ENCODE measurements at places on chromosomes 16 and 17.

- DNase-seq: no peak
Observed at GRCh38 chr17:41659427-41660212, 29.1 kb upstream of the EIF1 start.

DNA sequence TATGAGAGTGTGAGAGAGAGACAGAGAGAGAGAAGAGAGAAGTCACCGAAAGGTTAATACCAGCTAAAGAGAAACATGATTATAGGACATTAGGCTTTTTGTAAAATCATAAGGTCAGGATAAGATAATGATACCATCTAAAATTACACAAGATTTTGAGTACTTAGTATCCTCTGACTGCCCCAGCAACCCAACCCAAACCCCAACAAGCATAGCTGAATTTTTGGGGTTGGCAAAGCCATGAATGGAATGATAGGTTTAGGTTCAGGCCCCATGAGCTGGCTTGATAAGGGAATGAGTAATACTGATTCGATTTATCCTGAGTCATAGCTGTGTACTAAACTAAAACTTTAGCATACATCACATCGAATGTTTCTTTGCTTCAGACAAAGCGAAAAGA, 259.5 kb downstream of the IRX3 start:
- DNase-seq: no peak

DNA sequence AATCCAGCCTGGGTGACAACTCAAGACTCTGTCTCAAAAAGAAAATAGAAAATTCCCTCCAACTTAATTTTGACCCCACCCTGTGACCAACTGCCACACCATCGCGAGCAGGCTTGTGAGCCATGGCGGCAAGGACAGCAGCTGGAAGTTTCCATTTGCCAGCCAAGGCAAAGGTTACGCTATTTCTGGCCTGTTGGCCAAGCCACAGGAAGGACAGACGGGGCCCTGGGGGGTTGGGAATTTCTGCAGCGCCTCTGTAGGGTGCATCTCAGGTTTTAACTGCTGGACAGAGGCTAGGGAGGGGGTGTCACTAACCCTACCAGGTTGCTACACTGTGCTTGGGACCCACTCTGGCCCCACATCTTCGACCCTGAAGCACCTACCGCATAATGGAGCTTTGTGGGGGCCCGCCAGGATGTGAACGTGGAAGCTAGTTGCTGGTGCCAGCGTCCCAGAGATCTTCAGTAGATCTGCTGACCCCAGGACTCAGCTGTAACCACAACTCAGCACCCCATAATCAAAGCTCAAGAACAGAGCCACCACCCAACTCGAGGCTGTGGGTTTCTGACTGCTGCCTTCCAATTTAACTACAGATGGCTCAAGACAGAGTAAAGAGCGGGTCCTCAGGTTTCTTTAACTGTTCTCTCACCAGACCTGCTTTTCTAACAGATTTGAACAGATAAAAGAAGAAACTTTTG, 10.9 kb downstream of the KIFC3 start:
- DNase-seq: no peak

- DNase-seq: no peak
Observed at GRCh38 chr16:31700200-31700529, 172.5 kb downstream of the AHSP start.

GRCh38 chr16:56667581-56668571, at the start of gene MT1G:
Gene MT1G (minus strand): TSS chr16:56668065. CDS start chr16:56667993, 72 bp downstream.
- DNase-seq: no peak

DNA sequence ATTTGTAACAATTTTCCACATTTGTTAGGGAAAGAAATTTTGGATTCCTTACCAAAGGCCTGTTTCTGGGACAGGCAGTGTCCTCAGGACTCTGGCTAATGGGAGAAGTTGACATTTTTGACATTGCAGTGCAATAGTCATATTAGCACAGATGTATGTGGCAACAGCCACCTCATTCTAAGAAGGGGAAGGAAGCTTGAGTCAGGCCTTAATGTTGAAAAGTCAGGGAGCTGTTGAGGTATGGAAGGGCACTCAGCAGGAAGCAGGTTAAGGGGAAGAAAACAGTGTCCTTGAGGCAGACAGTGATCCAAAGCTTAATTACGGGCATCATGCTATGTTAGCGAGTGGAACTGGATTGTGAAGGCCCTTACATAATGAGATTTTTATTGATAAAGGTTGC, 20.9 kb downstream of the AKTIP start:
- DNase-seq: no peak

- DNase-seq: no peak
Observed at GRCh38 chr16:58615280-58615679, 14.3 kb downstream of the CNOT1 start.

DNA sequence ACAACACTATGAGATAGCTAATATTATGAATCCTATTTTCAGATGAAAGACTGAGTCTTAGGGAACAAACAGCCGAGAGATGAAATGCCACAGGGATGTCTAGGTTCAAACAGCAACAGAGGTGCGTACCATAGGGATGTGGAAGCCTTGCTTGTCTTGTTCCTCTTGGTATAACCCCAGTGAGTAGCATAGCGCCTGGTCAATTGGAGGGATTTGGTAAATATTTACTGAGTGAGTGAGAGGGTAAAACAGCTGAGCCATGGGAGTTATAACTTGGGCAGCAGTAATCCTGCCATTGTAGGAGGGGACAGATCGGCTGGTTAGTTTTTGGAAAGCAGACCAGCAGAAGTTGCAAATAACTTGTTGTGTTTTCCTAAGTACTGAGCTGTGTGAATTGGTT, 80.2 kb downstream of the WWOX start:
- no peak for DNase-seq

- DNase-seq: no peak
Observed at GRCh38 chr17:18377437-18378204, at the start of gene EVPLL. Gene EVPLL (plus strand): TSS chr17:18377778. CDS start chr17:18380938, 3,160 bp downstream.

- no peak for DNase-seq
Observed at GRCh38 chr16:65731833-65732232, 610.0 kb upstream of the CDH11 start.

DNA sequence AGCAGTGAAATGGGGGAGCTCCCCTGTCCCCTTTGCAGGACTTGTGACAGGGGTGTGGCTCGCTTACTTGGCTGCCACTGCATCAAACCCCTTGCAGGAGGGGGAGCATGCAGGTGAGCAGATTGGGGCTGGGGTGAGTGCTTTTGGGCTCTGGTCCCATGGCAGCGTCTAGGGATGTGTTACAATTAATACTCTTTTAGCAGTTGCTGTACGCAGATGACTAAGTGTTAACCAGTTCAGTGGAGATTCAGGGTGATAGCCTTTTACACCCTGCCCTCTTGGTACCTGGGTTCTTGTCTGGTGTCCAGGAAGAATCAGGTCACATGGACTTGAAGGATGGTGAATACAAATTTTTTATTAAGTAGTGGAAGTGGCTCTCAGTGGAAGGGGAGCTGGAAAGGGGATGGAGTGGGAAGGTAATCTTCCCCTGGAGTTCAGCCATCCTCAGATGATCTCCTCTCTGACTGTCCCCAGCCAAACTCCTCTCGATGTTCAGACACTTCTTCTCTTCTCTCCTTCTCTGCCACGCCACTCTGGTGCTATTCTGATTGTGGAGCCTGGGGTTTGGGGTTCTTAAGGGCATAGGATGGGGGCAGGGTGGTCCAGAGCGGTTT, 100.1 kb downstream of the MARF1 start:
- no peak for DNase-seq

DNA sequence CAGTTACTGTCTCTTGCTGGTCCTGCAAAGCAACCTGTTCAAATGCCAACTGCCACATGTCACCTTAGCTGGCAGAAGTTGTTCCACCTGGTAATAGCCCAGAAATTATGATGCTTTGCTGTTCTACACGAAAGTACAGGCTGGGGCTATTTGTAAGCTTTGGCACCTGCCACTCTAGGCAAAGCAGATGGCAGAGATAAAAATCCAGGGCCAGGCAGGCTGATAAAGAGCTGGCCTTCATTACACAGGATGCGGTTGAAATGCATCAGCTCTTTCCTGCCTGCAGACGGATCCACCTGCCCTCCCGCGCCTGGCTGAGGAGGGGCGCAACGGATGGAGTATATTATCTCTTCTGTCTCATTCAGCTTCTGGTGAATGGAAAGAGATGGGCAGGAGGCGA, 29.3 kb upstream of the KDM8 start:
- peak; percentile 96 for DNase-seq
